ENCODE measurements at places on chromosomes 5 and 9.

- DNase-seq, result no peak
These were observed 283.0 kb upstream of the PCSK5 start for GRCh38 chr9:75607521-75607920.

DNA sequence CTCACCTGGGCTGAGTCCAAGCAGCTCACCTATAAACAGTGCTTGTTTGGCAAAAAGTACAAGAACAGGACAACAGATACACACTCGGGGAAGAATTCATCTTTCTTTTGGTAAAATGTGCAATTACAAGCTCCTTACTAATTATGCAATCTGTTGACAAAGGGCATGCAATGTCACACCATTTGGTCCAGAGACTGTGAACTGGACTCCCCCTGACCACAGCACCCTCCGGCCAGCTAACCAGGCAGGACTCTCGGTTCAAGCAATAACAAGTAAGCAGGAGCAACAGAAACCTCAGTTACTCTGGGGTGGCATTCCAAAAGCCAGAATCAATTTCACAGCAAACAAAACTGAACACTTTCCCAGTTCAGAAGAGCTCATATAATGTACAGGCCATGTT is 113.8 kb downstream of the GNAQ start:
- no peak for DNase-seq

GRCh38 chr5:66639037-66639436 is 42.8 kb downstream of the MAST4 start:
- no peak for DNase-seq

DNA sequence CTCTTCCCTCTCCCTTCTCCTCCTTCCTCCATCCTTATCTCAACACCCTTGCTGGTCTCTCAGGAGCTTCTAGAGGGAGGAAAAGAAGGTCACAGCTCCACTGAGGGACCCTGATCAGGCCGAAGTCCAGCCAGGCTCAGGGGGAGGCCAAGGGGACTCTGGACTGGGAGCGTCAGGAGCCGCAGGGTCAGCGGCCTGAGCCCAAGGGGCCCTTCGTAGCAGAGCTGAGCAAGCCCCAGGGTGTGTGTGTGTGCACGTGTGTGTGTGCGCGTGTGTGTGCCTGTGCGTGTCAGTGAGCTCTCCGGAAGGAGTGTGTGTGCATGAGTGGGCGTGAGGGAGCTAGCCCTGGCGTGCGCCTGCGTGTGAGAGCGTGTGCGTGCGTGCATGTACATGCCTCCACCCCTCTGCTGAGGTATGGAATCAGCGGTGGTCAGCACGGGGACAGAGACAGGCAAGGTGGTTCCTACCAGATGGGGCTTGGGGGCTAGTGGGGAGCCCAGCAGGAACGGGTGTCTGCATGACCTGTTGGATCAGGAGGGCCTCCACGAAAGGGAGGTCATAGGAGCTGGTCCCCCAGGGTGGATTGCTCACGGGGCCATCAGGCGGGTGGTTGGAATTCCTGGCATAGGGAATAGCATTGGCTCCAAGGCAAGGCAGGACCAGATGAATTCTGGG is 10.0 kb upstream of the AGPAT2 start:
- DNase-seq, result no peak

GRCh38 chr9:75087289-75087823 is 599 bp downstream of the NMRK1 start:
- peak; percentile 58 for DNase-seq

DNA sequence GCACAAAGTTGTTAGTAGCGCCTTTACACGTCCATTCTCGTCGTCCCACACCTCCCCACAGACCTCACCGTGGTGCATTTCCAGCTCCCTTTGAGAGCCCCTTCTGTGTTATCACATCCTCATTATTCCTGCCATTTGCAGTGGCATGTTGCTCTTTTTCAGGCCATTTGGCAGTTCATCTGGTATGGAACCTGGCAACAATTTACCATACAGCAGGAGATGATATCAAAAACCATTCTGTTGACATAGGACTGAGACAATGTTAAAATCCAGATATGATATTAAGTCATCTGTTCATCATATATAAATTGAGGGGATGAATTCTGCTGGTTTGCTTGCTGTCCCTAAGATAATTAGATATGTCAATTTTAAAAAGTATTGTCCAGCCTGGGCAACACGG is 83.0 kb downstream of the TMEM174 start:
- no peak for DNase-seq

GRCh38 chr5:113240951-113241726 is 193.7 kb downstream of the TSSK1B start:
- no peak for DNase-seq

DNA sequence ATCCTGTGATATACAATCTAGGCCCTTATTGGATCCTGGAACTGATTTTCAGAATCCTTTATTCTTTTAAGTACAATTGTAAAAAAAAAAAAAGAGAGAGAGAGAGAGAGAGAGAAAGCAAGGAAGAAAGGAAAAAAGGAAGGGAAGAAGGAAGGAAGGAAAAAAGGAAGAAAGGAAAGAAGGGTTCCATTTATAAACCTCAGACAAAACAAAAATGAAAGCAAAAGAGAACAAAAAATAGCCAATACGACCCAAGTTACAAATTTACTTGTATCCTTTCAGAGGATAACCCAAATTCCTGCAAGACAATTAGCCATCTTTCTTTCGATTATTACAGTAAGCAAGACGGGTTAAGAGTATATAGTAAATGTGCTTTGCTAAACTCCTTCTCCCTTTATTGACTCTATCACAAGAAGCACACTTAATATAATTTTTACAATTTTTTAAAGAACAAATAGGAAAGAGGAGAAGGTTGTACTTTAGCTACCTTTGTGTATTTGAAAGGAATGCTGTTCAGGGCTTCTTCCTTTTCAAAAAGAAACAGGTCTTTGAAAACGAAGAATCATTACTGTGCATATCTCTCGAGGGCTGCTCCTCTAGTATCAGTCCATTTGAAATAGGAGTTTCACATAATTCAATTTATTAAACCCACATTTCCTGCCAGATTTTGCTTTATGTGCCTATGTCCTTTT is 543.3 kb downstream of the RAB3C start:
- DNase-seq, result no peak

DNA sequence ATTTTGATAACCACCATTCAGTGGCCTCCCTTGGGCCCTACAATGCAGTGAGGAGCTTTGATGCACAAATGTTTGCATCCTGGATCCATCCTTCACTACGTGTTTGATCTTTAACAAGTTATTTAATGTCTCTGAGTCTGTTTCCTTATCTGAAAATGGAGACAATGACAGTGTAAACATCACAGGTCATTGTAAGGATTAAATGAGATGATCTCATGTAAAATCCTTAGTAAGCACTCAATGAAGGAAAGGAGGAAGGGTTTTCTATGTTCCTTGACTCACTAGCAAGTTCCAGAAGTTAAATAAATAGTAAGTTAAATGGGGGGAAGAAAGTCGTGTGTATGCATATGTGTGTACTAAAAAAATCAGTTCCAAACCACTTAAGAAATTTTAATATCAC is 9.8 kb upstream of the SLC36A3 start:
- no peak for DNase-seq

DNA sequence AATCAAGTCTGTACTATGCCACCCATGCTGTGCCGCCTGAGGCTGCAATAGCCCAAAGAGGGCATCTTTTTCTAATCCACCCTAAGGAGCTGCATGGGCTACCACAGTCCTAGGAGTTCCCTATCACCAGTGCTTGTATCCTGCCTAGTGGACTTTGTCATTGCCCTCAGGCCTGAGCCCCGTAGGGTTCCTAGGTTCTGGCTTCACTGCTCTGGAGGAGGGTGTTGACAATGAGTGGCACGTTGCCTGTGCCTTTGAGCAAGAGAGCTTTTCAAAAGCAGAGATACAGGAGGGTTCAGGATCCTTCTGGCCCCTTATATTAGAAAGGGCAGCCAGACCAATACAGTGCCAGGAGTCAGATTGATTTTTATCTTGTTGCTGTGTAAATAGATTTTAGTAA is 93.0 kb downstream of the PRDM6 start:
- no peak for DNase-seq

- no peak for DNase-seq
These were observed 34.8 kb upstream of the TTC23L start for GRCh38 chr5:34803974-34804732.

- no peak for DNase-seq
These were observed 88.8 kb downstream of the RGS7BP start for GRCh38 chr5:64594601-64595000.

DNA sequence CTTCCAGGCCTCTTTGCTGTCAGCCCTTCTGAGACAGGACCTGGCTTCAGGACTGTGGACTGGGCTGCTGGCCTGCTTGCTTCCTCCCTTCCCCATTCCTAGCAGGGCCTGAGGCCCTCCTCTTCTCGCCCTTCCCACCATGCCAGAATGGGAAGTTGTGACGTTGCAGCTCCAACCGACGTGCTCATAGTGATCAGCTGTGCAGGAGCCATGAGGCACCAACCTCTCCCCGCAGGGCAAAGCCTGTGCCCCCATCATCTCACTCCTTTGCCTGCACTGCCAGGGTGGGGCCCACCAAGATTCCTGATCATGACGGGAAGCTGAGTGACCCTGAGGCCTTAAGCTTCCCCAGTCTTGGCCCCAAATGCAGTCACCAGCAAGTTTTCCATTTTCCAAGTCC is 45.1 kb upstream of the GARNL3 start:
- DNase-seq, result no peak

DNA sequence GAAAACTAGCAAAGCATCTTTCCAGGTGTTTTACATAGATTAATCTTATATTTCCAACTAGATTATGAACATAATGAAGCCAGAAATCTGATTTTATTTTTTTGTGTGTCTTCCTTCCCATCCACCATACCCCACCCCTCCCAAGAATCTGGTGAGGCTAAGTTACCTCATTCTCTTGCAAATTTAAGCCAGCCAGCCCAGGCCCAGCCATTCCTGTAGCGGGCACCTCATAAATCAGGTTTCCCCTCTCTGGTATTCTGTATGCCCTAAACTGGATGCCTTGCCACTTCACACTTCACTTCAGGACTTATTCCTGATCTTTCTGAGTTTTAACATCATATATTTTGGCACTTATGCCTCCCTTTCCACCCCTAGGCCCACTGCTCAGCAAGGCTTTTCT is 21.8 kb downstream of the C9 start:
- DNase-seq, result no peak

DNA sequence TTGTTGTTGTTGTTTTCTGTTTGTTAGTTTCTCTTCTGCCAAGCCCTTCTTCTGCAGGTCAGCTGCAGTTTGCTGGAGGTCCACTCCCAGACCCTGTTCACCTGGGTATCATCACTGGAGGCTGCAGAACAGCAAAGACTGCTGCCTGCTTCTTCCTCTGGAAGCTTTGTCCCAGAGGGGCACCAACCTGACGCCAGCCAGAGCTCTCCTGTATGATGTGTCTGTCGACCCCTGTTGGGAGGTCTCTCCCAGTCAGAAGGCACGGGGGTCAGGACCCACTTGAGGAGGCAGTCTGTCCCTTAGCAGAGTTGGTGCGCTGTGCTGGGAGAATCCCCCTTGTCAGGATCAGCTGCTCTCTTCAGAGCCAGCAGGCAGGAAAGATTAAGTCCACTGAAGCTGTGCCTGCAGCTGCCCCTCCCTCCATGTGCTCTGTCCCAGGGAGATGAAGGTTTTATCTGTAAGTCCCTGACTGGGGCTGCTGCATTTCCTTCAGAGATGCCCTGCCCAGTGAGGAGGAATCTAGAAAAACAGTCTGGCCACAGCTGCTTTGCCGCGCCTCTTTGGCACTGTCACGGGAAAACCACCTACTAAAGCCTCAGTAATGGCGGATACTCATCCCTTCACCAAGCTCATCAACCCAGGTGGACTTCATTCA is 299.2 kb downstream of the EDIL3 start:
- DNase-seq, result peak; percentile 73

DNA sequence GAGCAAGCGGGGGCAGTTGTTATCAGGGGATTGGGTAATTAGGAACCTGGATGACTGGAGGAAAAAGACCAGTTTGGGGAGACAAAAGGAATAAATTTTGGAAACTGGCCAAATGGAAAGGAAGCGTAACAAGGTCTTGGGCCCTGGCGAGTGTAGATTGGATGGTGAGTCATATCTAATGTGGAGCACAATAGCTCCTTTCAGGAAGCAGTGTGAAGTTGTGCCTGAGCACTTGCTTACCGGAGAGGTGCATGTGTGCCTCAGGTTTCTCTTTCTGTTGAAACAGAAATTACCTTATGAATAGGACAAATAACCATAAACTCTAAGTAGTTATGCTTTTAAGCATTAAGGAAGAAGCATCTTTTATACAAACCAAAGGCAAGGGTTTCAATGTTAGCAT is 176.4 kb downstream of the KIF4B start:
- no peak for DNase-seq

DNA sequence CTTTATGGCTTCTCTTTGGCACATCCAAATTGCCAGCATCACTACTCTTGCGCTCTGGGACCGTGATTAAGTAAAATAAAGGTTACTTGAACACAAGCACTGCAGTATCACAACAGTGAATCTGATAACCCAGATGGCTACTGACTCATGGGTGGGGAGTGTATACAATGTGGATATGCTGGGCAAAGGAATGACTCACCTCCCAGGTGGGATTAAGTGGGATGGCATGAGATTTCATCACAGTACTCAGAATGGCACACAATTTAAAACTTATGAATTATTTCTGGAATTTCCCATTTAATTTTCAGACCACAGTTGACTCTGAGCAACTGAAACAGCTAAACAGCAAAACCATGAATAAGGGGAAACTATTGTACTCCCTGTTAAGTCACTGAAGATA is 4.3 kb downstream of the GFM2 start:
- no peak for DNase-seq

DNA sequence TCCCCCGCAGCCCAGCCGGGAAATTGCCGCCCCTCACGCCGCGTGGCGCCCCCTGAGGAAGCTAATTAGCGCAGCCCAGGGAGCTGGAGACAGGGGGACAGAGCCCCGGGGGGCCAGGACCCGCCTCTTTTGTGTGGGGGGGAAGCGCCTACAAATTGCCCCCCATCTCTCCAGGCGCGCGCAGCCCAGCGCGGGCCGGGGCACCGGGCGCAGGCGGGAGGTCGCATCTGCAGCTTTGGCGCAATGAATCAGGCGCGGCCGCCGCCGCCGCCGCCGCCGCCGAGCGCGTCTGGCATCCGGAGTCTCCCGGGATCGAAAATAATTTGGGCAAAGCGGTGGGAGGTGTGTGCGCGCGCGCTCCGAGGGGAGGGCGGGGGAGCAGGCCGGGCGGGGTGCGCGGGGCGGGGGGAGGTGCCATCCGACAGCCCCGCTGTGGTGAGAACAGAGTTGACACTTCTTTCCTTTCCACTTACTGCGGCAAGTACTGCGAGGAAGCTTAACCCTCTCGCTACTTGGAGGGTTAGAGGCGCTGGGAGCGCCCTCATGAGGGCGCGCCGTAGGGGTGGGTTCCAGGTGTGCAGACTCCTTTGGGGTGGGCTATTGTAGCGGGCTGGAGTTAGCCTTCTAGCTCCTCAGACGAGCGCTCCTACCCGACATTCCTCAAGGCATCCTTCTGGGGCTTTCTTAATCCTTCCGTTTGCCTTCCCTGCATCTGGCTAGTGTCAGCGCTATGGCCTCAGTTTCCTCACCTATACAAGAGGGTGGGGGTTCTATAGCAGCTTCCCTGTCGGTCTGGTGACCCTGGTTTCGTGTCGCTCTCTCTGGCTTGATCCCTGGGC is 63.1 kb downstream of the CXXC5 start:
- peak; percentile 78 for DNase-seq

GRCh38 chr9:126275386-126276001 is 51.1 kb upstream of the MVB12B start:
- peak; percentile 61 for DNase-seq

- DNase-seq, result no peak
These were observed 27.3 kb downstream of the CFAP90 start for GRCh38 chr5:7823594-7823993.

- DNase-seq, result no peak
These were observed 31.2 kb downstream of the BNIP1 start for GRCh38 chr5:173175523-173175922.

- no peak for DNase-seq
These were observed 15.1 kb downstream of the ANGPTL2 start for GRCh38 chr9:127107171-127107928.

- DNase-seq, result peak; percentile 34
These were observed 49.0 kb upstream of the LMX1B start for GRCh38 chr9:126564716-126565115.
